T follicular helper cell (primary cell): ENCODE measurements at places on chromosomes 5 and 9.

- no peak for DNase-seq
These were observed 779.1 kb downstream of the NR2F1-AS1 start for GRCh38 chr5:92801911-92802310.

GRCh38 chr9:136075881-136076678, 19.0 kb downstream of the NACC2 start:
- no peak for DNase-seq

- DNase-seq = peak; percentile 81
These were observed 22.1 kb downstream of the PTCH1 start for GRCh38 chr9:95494416-95495371.

DNA sequence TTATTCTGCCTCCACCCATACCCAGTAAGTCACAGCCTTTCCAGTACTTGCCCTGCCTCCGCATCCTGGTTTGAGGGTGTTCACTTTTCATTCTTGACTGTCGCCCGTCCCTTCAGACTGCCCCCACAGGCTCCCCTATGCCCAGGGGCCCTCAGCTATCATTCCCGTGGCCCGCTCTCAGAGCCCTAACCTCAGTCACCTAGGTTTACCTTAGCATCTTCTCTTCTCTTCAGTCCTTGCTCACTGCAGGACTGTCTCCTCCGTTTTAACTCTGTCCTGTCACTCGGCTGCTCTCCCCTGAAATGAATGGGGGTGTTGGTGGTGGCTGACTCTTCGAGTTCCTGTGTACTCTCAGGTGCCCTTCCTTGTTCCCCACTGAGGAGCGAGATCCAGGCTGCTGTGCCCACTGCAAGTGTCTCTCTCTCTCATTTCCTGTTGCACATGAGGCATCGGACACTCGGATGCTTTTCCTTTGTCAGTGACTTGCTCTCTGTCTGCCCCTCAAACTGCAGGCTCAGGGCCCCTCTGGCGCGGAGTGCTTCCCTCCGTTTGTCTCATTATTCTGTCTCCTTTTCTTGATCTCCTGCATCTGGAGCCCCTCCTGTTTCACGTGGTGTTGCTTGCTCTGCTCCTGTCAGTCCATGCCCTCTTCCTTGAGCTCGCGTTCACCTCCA, 89.8 kb downstream of the CACNA1B start:
- no peak for DNase-seq

- no peak for DNase-seq
These were observed 956 bp downstream of the ZNF189 start for GRCh38 chr9:101399643-101399970.

DNA sequence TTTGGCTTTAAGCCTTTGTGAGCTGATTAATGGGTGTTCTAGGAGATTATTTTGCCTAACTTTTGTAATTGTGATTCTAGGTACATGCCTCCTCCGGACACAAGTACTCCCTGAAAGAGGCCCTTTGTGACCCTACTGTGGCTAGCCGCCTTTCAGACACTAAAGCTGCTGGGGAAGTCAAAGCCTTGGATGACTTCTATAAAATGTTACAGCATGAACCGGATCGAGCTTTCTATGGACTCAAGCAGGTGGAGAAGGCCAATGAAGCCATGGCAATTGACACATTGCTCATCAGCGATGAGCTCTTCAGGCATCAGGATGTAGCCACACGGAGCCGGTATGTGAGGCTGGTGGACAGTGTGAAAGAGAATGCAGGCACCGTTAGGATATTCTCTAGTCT, 13.6 kb downstream of the ITGA1 start:
- DNase-seq = no peak

DNA sequence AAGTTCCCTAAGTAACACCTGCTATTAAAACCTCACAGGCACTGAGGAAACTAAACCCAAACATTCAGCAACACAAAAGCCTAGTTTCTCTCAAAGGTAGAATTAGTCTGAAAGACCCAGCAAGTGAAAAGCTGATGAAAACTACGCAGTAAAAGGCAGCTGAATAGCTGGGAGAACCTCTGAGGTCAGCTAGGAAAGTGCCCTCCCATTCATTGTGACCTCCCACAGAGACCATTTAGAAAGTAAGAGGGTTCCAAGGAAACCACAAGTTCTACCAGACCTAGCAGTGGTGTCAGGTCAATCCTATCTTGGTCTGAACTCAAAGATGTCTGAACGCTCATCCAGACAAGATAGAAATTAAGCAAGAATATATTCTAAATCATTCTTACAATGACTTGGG, 144.7 kb downstream of the SSBP2 start:
- DNase-seq = no peak

DNA sequence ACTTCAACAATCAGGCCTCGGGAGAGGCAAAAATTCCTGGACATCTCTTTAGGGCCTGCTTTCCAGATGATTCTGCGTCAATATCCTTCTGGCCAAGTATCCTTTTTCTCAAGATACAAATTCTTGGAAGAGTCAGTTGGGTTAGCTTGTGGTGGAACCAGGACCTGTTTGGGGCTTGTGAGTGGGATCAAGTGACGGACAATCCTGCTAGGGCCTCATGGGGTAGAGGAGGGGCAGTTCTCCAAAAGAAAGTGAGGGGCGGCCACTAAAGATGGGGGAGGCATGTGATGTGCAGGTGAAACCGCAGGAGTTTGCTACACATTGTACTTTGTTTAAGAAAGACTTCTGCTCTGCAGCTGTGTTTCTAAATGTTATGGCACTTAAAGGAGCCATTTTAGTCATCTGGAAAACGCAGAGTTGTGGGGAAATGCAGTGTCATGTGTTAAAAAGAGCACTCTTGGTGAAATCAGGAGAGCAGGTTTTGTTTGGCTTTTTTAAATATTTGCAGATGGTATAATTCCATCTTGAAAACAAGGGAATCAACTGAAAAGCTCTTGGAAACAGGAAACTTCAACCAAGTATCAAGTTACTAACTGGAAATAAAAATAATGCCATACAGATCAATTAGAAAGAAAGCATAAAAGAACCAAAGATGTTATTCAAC, 27.4 kb upstream of the GSN start:
- no peak for DNase-seq

DNA sequence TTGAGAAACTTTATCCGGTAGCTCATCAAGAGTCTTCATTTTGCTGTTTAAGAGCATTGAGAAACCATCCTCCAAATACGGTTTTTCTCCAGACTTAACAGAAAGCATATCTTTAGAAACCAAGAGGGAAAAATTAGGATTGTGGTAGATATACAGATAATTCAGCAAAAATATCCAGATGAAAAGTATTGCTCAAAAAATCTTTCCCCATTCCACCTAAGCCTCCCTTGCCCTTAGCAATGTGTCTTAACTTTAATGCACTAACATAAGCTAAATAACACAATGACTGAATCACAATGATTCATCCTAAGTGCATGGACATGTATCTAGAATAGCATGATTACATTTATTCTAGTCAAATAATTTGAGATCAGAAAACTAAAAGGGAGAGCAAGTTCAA, 130.3 kb upstream of the TARS1 start:
- no peak for DNase-seq

DNA sequence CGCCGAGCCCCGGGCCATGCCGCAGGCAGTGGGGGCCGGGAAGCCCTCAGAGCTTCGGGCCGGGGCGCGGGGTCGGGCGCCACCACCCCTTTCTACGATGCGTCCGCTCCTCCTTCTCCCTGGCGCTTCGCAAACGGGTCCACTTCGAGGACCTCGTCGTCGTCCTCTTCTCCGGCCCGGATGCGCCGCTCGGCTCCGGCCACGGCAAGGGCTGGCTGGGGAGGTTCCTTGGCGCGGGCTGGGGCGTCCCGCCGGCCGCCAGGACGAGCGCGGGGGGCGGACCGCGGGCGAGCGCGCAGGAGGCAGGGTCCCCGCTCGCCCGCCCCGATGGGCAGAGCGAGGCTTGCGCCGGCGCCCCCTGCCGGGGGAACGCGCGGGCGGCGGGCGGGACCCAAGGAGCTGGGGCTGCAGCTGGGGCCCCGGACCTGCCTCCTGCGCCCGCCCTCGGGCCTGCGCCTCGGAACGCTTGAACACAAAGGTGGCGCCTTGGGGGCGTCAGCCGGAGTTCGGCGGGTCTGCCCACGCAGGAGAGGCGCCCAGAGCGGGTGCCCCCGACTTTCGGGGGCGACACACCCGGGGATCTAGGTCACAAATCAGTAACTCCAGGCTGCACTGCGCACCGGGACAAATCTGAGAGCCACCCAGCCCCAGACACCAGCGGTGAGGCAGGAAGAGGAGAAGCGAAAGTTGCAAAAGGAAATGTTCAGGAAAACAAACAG, at the start of gene ROR2:
TSS of gene ROR2 (minus strand) at position 283 of the 719 bp plus-strand sequence.
- no peak for DNase-seq

GRCh38 chr5:54317511-54318260, 7.3 kb upstream of the ARL15 start:
- no peak for DNase-seq

DNA sequence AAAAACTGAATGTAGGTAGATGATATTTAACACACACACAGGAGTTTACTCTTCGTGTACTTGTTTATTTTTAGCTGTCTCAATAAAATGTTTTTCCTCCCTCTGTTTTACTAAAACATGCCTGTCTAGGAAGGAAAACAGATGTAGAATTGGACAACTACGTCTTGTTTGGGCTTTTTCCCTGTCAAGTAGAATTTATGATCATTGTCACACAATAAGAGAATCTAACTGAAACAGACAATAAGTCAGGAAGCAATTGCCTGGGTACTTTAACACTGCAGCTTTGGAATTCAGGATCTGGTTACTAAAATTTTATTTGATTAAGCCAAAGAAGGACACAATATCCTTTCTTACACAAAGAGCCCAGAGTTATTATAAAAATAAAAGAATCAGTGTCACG, 164.2 kb downstream of the ZDHHC21 start:
- DNase-seq = no peak

- no peak for DNase-seq
These were observed 319.0 kb downstream of the EBF1 start for GRCh38 chr5:158780656-158781237.

DNA sequence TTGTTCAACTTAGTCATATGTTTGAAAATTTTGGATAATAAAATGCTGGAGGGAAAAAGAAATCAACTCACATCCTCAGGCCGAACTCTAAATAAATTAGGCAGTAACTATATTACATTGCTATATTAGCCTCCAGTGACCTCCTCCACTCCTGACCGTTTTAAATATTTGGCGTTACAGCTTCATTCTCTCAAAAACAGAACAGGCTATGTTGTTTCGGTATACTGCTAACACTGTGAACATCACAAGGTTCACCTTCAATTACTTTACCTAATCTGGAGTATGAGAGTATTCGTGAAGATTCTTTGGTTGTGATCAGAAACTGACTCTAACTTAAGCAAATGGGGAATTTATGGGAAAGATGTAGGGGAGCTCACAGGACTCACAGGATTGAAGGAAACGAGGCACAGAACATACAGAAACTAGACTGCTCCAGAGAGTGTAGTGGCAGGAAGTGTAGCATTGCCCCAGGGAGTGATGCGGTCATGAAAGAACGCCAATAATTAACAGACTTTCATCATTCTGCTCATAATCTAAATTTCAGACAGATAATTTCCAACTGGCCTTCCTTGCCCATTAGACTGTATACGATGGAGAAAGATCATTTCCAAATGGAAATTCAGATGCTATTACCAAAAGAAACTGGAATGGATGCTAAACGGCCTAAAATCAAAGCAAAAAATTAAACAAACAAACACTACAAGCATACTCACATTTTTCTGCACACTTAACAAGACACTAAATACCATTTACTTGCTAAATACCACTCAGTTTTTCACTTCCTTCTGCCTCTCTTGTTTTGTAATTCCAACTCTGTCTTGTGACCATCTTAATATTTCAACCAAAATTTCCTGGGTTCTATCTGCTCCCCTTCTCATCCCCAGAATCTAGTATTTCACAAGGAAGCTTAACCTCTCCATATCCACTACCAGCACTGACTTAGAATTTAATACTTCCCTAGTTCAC, 110.1 kb upstream of the LPAR1 start:
- no peak for DNase-seq

GRCh38 chr9:84900421-84900820, 230.9 kb downstream of the NTRK2 start:
- DNase-seq = no peak

- no peak for DNase-seq
These were observed 173.8 kb downstream of the PCSK1 start for GRCh38 chr5:96259151-96259772.
